ENCODE measurements at places on chromosomes 7 and 10.

DNA sequence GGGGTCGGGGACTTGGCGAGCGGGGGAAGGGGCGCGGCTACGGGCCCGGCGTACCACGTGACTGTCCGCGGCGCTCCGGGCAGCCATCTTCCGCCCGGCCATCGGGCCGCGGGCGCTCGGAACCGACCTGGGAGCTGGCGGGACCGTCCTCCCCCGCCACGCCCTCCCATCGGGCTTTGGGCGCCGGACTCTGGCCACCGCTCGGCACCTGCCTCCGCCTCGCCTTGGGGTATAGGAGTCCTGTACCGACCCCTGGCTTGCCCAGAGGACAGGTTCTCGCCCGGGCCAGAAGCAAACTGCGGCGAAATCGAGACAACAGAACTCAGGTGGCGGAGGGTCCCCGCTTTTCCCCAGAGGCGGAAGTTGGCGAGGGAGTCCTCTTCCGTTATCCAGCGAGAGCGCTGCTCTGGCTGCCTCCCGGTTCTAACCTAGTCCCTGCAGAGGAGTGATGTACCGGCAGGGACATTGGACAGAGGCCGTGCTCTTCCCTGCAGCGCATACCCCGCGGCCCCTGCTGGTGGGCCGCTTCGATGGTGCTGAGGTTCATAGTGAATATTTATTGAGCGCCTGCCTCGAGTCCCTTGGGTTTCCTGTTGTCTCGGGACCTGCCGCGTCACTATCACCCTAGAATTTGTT is 1.2 kb upstream of the SGMS1 start:
- H3K27me3 ChIP-seq, result no peaks in the 10 kb centered on the region
- peak overlapping the region; percentile 80 for H3K4me3 ChIP-seq
- H3K27ac ChIP-seq, result peak overlapping the region; percentile 100
- peak; percentile 83 for DNase-seq
- peaks cover 5% of the 10 kb centered on the region for H3K36me3 ChIP-seq
- peaks cover 21% of the 10 kb centered on the region for H3K4me1 ChIP-seq

DNA sequence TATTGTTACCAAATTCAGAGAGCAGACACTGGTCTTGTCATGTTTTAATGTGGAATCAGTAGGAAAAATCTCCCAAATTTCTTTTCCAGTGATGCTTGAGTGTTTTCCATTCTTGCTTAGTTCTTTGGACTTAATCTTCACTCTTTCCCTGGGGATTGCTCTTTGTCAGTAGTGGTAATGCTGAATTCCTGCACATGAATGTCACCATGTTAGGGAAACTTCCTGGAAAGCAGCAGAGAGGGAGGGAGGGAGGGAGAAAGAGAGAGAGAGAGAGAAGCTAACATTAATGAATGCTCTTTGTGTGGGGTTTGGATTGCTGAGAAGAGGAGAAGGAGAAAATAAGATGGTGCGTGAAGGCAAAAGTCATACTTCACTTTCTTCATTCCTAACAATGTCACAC is 295.3 kb upstream of the COBL start:
- H3K4me3 ChIP-seq, result no peak overlapping the region
- DNase-seq, result peak; percentile 41
- no peaks in the 10 kb centered on the region for H3K4me1 ChIP-seq
- H3K36me3 ChIP-seq, result no peaks in the 10 kb centered on the region
- H3K27me3 ChIP-seq, result no peaks in the 10 kb centered on the region

DNA sequence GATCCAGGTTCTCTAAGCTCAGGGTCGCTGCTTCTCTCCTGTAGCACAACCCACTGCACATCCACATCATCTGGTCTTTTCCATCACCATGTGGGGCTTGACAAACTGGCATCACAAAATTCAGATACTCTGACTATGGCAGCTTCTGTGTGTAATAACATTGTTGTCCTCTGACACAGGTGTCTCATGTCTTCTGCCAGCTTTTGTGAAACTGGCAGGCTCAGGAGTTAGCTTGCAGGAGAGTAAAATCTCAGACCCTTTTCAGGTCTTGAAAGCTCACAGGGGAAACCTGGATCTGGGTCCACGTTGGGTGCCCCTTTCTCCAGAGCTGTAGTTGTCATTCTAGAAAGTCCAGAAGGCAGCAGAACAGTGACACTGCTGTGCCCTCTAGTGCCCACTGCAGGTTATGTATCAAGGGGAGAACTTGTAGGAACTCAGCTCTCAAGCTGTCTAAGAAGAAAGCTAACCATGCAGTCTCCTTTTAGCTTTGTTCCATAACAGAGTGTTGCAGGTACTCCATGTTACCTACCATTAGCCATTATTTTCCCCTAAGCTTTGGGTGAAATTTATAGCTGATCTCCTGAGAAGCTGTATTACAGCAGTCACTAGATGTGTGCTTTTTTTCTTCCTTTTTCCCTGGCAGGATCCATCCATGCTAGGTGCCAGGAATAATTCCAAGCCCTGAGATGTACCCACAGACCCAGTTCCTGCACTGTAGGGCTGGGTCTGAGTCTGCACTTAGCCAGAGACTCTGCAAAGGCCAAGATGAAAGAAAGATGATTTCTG is 102.7 kb downstream of the ZNF248 start:
- no peak overlapping the region for H3K27ac ChIP-seq
- no peaks in the 10 kb centered on the region for H3K4me1 ChIP-seq
- no peaks in the 10 kb centered on the region for H3K36me3 ChIP-seq
- H3K27me3 ChIP-seq, result no peaks in the 10 kb centered on the region
- no peak for DNase-seq
- H3K4me3 ChIP-seq, result no peak overlapping the region

GRCh38 chr7:137873524-137873923 is 26.8 kb upstream of the DGKI start:
- no peak for DNase-seq
- H3K4me3 ChIP-seq, result no peak overlapping the region
- peaks cover 28% of the 10 kb centered on the region for H3K4me1 ChIP-seq
- H3K27ac ChIP-seq, result peak overlapping the region; percentile 82

- no peaks in the 10 kb centered on the region for H3K36me3 ChIP-seq
- DNase-seq, result peak; percentile 90
- H3K27me3 ChIP-seq, result no peaks in the 10 kb centered on the region
- no peak overlapping the region for H3K4me3 ChIP-seq
These were observed 455.6 kb downstream of the POM121L12 start for GRCh38 chr7:53491051-53491450.

GRCh38 chr7:86815556-86815955 is 171.8 kb downstream of the GRM3 start:
- H3K4me3 ChIP-seq, result no peak overlapping the region
- H3K36me3 ChIP-seq, result no peaks in the 10 kb centered on the region
- H3K4me1 ChIP-seq, result no peaks in the 10 kb centered on the region

GRCh38 chr7:102967798-102968197 is 55.0 kb downstream of the LRRC17 start:
- H3K4me3 ChIP-seq, result no peak overlapping the region
- H3K4me1 ChIP-seq, result no peaks in the 10 kb centered on the region
- no peak for DNase-seq

- no peaks in the 10 kb centered on the region for H3K4me1 ChIP-seq
- no peak overlapping the region for H3K4me3 ChIP-seq
- peaks cover 10% of the 10 kb centered on the region for H3K36me3 ChIP-seq
- no peak overlapping the region for H3K27ac ChIP-seq
- no peak for DNase-seq
These were observed 82.1 kb downstream of the UBE2H start for GRCh38 chr7:129870668-129871067.

GRCh38 chr10:118723466-118723865 is 31.3 kb downstream of the CACUL1 start:
- H3K27me3 ChIP-seq, result no peaks in the 10 kb centered on the region
- H3K27ac ChIP-seq, result no peak overlapping the region
- H3K4me1 ChIP-seq, result peaks cover 2% of the 10 kb centered on the region
- H3K4me3 ChIP-seq, result no peak overlapping the region
- no peak for DNase-seq

DNA sequence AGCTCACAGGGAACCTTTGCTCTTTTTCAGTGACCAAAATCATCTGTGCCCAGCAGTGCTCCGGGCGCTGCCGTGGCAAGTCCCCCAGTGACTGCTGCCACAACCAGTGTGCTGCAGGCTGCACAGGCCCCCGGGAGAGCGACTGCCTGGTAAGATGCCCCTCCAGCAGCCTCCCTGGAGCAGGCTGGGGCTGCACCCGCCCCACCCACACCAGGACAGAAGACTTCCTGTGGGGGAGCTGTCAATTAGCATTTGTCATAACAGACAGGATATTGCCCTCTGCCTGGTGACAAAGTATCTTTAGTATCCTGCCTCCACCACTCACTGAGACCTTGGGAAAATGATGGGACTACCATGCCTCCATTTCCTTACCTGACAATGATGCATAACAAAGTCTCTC is 133.7 kb downstream of the EGFR start:
- no peak overlapping the region for H3K27ac ChIP-seq
- H3K4me1 ChIP-seq, result peaks cover 16% of the 10 kb centered on the region
- DNase-seq, result no peak

DNA sequence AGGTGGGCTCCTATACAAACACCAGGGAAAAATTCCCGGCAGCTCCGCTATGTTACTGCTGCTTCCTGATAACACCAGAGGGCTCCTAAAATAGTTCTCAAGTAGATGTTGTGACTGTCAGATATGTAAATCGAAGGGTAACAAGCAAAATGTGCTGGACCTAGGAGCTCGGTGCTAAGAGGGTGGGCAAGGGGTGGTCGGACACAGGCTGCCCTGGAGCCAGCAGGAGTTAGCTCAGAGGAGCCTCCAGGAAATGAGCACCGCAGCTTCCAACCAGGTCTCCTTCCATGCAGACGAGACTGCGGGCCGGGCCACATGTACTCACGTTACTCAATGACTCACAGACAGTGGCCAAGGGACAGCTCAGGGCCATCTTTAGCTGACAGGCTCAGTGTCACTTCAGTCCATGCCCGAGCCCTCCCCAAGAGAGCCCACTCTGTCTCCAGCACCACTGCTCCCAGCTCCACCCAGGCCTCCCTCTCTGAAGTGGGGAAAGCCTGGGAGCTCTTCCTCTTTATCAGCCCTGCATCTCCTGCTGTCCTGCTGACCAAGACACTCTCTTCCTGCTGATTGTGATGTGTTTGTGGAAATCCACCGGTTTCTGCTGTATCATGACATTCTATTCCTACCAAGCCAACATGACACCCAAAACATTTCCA is 37.2 kb upstream of the TMEM273 start:
- H3K4me3 ChIP-seq, result no peak overlapping the region
- H3K36me3 ChIP-seq, result no peaks in the 10 kb centered on the region
- H3K27me3 ChIP-seq, result peaks cover 2% of the 10 kb centered on the region
- H3K27ac ChIP-seq, result no peak overlapping the region

DNA sequence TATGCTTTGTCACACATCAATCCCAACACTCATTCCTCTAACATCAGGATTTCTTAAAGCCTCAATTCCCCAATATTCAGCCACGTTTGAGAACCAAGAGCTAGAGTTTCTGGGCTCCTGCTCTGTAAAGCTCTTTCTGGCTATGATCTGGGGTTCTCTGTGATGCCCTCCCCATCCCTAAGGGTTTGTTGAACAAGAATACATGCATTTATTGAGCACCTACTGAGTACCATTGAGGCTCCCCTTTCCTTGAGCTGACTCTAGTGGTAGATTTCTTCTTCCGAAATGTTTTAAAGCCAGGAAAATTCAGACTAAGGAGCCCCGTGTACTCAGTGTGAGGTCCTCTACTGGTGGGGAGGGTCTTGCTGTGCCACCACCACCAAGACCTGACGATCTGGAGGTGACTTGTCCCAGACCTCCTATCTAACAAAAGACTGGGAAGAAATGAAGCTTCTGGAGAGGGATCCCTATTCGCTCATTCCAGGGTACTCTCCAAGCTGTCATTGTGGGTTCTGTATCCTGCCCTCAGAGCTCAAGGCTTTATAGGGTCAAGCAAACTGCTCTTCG is 23.1 kb upstream of the SRGN start:
- DNase-seq, result no peak
- H3K27ac ChIP-seq, result no peak overlapping the region
- H3K4me3 ChIP-seq, result no peak overlapping the region
- H3K36me3 ChIP-seq, result no peaks in the 10 kb centered on the region

- H3K4me1 ChIP-seq, result peaks cover 6% of the 10 kb centered on the region
- H3K36me3 ChIP-seq, result peaks cover 11% of the 10 kb centered on the region
- H3K4me3 ChIP-seq, result no peak overlapping the region
- H3K27me3 ChIP-seq, result no peaks in the 10 kb centered on the region
- DNase-seq, result no peak
These were observed 52.5 kb downstream of the CSGALNACT2 start for GRCh38 chr10:43190775-43191174.

GRCh38 chr7:64562256-64562625 is 630 bp downstream of the ZNF680 start:
- no peaks in the 10 kb centered on the region for H3K27me3 ChIP-seq
- peak overlapping the region; percentile 75 for H3K4me3 ChIP-seq
- H3K36me3 ChIP-seq, result peaks cover 2% of the 10 kb centered on the region

DNA sequence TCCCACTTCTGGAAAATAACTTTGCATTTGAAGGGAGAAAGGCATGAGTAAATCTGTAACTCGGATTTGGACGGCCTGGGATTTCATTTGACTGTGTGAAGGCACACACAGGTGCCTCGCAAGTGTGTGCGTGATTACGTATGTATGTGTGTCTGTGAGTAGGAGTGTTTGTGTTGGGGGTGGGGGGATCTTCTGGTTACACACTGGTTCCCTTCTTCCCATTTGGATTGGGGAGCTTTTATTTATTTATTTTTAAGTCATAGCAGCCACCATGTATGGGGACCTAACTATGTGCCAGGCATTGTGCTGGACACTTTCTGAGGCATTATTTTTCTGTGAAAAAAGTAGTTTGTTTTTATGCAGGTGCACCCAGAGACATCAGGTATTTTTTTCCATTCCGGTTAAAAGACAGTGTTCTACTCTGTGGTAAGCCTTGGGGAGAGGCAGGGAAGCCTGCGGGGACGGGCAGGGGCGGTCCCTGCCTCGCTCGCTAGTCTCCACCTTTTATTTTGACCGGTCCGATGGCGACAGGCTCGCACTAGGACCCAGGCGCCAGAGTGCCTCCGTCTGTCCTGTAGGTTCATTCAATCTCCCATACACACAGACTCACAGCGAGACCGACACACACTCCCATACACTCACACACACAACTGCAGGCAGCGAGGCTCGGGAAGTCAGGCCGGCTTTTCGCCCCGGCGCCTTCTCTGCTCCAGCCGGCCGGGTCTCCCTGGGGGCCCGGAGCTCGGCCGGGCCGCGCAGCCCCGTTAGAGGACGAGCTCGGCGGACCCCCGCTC is at the start of gene MXI1:
MXI1 (plus strand) TSS at position 595 of the 794 bp plus-strand sequence. CDS start 204 bp downstream, outside the sequence.
- H3K4me1 ChIP-seq, result peaks cover 13% of the 10 kb centered on the region
- H3K36me3 ChIP-seq, result no peaks in the 10 kb centered on the region
- H3K4me3 ChIP-seq, result peak within 1 kb of the TSS; percentile 86
- peaks cover 12% of the 10 kb centered on the region for H3K27me3 ChIP-seq
- peak; percentile 91 for DNase-seq

GRCh38 chr7:44793919-44794318 is 2.6 kb upstream of the PPIA start:
- no peak for DNase-seq
- peaks cover 4% of the 10 kb centered on the region for H3K36me3 ChIP-seq
- H3K4me3 ChIP-seq, result no peak overlapping the region
- H3K27ac ChIP-seq, result no peak overlapping the region

All from muscle of leg (tissue), 16 donors.